Suprapubic skin (tissue), 4 donors: ENCODE measurements at places on chromosomes 12 and 14. TPM values are rescaled to one million over a fixed set of nuclear protein-coding genes. Genes with fewer than 3 reads are reported as not detected.

- DNase-seq, result no peak
Measured at GRCh38 chr12:42090899-42091298, 53.8 kb downstream of the GXYLT1 start.

DNA sequence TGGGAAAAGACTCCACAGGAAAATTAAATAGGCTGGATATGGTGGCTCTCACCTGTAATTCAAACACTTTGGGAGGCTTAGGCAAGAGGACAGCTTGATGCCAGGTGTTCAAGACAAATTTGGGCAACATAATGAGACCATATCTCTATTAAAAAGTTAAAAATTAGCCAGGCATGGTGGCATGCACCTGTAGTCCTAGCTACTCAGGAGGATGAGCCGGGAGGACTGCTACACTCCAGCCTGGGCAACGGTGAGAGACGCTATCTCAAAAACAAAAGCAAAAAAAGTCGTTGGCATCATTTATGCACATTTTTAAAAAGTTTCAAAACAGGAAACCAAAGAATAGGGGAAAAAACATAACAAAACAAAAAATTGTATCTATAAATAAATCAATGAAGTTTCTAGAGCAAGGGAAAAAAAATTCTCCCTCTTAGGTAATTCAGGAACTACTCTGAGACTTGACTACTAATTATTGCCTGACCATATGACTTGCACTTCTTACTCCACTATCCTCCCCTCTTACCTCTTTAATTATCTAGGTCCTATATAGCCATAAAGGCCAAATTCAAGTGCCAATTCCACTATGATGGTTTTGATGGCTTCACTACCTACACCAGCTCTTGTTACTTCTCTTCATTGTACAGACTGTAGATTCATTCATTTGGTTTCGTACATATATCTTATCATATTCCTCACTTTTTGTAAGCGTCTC, 1.6 kb downstream of the METTL3 start:
- no peak for DNase-seq

- DNase-seq, result no peak
Measured at GRCh38 chr12:100826323-100826722, 31.7 kb downstream of the ANO4 start.

DNA sequence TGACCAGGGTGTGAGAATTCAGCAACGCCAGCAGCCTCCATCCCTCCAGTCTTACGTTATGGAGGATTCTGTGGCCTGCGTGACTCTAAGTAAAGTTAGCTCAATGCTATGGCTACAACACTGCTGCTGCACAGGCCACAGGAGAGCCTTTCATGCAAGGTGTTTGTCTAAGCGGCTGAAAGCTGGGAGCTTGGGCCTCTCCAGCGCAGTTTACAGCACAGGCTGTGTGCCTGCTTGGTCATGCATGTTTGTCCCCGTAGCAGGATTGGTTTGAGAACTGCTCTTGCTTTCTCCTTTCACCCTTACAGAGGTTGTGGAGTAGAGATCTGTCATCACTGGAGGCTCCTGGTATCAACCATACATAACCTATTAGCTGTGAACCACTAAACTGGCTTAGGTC, 113.1 kb upstream of the TMCC3 start:
- no peak for DNase-seq

DNA sequence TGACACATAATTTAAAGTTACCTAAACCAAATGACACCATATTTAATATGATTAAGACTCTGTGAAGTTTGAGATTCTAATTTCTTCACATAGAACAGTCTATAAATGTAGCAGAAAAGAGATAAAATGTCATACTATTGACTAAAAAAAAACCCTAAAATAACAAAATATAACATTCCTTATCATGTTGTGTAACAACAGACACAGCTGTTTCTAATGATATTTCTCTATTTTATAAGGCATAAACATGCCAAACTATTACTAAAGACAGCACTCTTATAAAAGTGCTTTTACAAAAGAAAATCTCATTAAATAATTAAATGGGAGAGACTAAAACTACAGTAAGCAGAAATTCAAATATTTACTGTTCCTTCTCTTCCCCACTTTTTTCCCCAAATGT, 49.4 kb downstream of the NOVA1 start:
- no peak for DNase-seq

DNA sequence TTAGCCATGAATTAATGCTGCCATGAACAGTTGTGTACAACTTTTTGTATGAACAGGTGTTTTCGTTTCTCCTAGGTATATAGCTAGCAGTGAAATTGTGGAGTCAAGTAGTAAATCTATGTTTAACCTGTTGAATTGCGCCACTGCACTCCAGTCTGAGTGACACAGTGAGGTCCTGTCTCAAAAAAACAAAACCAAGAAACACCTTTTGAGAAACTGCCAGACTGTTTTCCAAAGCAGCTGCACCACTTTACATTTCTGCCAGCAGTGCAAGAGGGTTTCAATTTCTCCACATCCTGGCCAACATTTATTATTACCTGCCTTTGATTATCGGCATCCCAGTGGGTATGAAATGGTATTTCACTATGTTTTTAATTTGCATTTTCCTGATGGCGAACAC, 3.3 kb upstream of the PLEKHG3 start:
- DNase-seq, result no peak

DNA sequence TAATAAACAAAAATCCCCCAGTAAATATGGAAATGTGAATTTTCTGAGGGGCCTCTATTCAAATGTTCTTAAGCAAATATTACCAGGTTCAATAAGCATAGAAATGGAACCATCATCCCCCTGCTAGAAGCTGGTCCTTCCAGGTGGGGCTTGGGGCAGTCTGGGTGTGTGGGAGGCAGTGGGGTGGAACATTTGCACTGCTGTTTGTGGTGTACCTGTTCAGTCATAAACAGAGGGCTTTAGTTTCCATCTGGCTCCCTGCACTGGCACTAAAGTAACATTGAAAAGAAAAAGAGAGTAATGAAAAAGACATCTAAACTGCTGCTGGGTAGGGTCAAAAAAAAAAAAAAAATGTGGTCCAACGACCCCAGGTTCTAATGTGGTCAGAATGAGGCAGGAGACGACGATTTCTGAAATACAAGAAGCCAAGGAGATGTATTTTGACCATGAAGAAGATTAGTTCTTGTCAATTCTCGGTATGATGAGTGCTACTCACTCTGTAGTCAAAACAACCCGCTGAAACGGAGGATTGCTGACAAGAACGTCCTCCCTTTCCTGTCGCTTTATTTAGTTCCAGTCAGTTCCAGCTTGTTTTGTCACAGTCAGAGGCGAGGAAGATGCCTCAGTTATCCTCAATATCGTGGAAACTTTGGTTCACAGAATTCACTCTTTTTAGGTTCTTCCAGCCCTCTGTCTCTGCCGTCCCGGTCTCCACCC, 44.2 kb upstream of the MANSC4 start:
- DNase-seq, result no peak

DNA sequence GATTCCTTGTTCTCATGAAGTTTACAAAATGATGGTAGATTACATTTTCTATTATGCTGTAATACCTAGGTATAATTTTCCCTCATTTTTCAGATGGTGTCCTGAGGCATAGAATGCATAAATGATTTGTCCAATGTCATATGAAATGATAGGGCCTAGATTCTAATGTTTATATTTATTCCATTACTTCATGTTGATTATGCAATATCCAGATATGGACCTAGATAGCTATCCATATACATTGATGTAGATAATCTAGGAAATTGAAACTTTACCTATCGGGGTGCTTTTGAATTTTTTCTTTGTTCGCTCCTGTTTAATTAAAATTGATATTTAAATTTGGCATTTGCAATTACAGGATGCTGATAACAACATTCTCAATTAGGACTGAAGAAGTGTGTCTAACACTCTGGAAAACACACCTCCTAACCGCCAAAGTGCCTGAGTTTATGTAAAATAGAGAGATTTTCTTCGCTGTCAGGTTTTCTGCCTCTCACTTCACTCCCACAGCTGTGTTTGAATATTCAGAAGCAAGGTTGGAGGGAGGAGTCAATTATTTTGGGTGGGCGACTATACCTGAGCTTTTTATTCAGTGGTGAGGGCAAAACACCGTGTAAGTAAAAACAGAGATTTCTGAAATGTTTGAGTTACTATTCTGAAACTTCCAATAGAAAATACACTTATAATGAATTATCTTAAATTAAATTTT, 164.4 kb upstream of the ATP2B1 start:
- DNase-seq, result no peak

DNA sequence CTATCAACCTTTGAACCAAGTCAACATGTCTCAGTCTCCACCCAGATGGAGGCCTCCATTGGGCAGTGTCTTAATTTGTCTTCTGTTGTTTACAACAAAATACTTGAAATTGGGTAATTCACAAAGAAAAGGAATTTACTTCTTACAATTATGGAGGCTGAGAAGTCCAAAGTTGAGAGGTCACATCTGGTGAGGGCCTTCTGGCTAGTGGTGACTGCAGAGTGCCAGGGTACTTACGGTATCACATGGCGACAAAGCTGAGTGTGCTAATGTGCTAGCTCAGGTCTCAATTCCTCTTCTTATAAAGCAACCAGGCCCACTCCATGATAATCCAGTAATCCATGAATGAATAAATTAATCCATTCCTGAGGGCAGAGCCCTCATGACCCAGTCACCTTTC, 4.7 kb downstream of the NID2 start:
- no peak for DNase-seq

- DNase-seq, result no peak
Measured at GRCh38 chr14:97077253-97077653, 280.1 kb downstream of the VRK1 start.

AGAP2 gene
- 1.4 TPM for total RNA-seq

HNRNPA1 gene
- 405 TPM for total RNA-seq

KSR2 gene
- 0.38 TPM for total RNA-seq
